Stimulated activated CD4-positive, alpha-beta T cell treated with anti-CD3 and anti-CD28 coated beads, Interleukin-4, amount 100 ng/mL, for 1 hour (primary cell): ENCODE measurements at places on chromosomes 5 and 9.

- no peak for DNase-seq
Measured at GRCh38 chr5:177973066-177973635, 22.9 kb downstream of the PROP1 start.

DNA sequence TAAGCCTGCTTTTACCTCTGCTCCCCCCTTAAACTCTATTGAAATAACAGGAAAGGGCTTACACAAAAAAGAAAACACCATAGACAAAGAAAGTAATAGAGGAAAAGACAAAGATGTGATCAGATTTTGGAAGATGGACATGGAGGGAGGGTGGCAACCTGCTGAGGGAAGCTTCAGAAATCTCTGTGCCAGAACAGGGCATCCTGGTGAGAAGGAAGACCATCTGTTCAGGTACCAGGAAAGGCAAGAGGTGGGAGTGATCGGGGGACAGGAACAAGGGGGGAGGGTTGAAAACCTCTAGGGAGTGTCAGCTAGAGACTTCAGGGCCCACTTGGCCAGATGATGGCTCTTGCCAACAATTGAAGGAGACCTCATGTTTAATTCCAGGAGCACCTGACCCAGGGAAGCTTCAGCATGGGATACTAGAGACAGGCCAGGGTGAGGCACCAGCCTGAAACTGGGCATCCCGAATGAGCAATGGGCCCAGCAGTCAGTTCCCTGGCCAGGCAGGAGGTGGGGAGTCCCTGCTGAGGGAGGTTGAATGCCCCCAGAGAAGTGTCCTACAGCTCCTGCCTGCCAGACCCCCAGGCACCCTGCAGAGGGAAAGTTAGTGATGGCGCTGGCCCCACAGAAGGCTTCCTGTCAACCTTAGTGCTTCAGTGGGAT lies 8.2 kb downstream of the SQSTM1 start:
- DNase-seq = no peak

DNA sequence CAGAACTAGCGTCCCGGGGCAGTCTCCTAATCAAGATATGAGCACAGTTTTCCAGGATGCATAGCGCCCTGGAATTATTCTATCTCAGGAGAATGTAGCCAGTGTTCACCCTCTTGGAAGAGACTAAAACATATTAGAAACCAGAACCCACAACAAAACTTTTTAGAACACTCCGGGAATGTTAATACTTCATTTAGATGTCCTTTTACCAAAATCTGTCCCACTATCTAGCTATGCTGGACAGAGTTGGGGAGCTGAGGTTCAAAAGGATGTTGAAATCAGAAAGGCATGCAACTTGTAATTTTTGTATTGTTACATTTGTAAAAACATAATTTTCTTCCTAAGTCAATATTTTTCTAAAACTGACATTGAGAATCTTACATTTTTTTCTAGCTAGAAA lies 386.5 kb upstream of the RFX3 start:
- no peak for DNase-seq

- DNase-seq = no peak
Measured at GRCh38 chr9:133727876-133728441, 10.2 kb downstream of the SARDH start.

DNA sequence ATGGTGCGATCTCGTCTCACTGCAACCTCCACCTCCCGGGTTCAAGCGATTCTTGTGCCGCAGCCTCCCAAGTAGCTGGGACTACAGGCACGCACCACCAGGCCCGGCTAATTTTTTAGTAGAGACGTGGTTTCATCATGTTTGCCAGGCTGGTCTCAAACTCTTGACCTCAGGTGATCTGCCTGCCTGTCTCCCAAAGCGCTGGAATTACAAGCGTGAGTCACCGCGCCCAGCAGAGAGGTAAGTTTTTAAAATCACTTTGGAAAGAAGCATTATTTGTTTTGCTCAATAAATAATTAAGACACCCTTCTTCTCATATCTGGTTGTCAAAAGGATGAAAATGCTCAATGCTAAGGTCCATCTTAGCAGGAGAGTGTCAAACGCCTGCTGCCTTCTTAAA lies 48.5 kb upstream of the STXBP1 start:
- no peak for DNase-seq

GRCh38 chr5:21773456-21773855 lies 1079.7 kb downstream of the CDH12 start:
- no peak for DNase-seq

GRCh38 chr9:127833555-127833954 lies 20.9 kb downstream of the ENG start:
- DNase-seq = no peak

DNA sequence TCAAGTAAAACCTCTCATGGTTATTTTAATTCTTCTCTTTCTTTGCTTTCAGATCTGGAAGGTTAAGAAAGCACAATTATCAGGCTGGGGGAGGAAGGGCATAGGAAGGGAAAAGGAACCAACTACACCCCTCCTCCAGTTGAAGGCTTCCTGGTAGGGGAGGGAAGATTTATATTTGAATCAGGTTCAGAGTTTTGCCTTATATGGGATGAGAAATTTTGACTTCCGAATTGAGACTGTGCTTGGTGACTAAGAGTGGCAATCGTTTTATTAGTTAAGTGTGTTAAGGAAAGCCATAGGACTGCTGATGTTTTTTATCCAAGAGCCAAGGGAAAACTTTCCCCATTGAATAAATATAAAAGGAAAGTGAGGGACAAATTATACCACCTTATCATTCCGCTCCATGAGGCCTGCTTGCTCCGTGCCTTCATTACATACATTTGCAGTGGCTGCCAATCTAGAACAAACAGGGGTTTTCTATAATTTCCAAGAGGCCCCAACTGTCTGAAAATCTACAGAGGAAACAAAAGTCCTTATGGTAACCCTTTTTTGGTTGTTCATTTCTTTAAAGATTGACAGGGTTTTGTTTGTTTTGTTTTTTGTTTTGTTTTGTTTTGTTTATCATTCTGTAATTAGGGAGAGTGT lies 115.7 kb upstream of the EPB41L4A start:
- no peak for DNase-seq

- DNase-seq = no peak
Measured at GRCh38 chr9:33475357-33475756, 1.6 kb upstream of the NOL6 start.

- DNase-seq = no peak
Measured at GRCh38 chr5:138502121-138502520, 36.8 kb downstream of the EGR1 start.

- DNase-seq = no peak
Measured at GRCh38 chr9:135920973-135921585, 13.7 kb upstream of the CAMSAP1 start.

DNA sequence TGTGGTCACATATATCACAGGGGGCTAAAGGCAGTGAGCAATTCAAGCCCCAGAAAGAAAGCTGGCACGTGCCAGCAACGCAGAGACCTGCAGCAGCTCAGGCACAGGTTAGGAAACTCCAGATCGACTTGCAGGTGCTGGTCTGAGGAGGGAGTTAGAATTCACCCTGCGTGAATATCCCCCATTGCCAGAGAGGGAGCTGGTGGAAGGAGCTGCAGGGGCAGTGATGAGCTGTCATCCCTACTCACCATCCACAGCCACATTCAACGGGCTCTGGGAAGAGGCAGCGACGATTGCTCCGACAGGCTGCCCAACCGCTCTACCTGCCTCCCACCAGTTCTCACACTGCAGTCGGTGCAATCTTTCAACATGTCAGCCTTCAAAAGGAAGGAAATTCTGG lies 40.8 kb upstream of the CLK4 start:
- DNase-seq = no peak
